ENCODE measurements at places on chromosomes 6 and 20.

- DNase-seq = no peak
Observed at GRCh38 chr6:125057392-125058246, 95.4 kb downstream of the RNF217 start.

DNA sequence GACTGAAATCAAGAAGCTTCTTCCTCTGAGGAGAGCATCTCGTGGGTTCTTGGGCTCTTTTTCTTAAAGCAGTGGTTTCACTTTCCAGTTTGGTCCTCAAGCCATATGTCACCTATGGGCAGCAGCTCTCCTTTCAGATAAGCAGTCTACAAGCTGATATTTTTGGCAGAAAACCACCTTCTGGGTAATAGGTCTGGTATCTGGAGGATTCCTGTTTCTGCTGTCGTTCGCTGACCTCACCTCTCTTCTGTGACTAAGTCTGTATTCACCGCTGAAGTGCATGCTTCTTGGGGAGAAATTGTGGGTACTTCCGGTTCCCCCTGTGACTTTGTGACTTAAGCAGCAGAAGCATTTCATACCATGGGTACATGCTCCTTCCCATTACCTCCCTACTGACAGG lies 193.6 kb downstream of the EDN1 start:
- peak; percentile 72 for DNase-seq

- DNase-seq = no peak
Observed at GRCh38 chr6:110938171-110938570, 20.3 kb upstream of the GTF3C6 start.

- DNase-seq = no peak
Observed at GRCh38 chr6:91782802-91783201, 1195.9 kb upstream of the MAP3K7 start.

DNA sequence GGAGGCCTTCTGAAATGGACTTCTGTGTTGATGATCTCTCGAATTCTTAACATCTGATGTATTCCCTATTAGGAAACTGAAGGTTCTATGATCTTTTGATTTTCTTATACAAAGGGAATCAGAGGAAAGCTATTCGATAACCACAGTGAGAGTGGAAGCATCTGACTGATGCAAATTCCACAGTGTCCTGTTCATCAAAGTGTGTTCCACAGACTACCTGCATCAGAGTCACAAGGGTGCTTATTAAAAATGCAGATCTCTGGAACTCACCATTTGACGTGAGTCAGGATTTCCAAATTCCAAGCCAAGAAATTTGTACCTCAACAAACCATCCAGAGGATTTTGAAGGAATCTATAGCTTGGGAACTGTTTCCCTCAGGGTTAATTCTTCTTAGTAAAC lies 4.4 kb upstream of the MEP1A start:
- no peak for DNase-seq

DNA sequence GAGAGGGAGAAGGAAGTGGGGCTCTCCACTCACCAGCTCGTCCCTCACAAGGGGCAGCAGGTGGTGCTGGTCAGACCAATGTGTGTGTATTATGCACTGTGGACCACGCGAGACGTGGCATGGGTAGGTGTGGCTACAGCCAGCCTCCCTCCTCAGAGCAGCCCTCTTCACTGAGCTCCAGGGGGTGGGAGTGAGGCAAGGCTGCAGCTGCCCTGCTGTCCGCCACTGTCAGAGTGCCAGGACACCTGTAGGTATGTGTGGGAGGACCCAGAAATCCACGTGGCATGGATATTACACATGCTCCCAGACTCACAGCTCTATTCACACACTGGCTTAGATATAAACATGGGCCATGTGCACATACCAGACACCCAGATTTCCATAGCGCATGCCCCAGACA lies 90.3 kb downstream of the VEGFA start:
- DNase-seq = no peak

DNA sequence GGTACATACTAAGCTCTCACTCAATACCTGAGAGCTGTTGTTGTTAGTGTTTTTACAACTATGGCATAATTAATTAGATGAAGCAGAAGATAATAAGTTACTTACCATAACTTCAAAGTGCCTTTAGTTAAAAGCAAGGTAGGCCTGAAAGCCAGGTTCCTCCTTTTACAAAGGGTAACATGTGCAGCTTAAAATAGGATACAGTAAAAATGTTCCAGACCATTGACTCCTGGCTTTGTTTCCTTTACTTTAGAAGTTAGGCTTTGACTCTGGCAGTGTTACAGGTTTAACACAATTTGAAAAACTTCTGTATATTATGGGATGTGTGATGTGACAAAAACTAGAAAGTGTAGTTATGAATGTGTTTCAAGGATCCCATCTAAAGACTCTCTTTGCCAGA lies 522.5 kb downstream of the EPM2A start:
- DNase-seq = no peak

DNA sequence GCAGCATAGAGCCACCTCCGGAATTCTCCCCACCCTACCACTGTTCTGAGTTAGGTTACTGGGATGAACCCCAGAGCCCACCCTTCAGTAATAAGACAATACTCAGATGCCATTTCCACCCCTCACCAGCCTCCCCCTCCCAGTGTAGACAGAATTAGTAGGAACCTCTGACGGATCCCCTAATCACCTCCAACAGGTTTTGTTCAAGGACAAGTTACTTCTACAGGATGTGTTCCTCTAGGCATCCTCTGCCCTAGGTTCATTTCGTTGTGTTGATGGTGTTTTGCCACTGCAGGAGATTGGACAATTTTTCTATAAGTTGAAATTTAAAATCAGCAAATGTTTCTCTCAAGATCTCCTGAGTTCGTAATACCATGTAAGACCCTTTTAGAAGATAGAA lies 22.8 kb downstream of the PLEKHG1 start:
- no peak for DNase-seq

DNA sequence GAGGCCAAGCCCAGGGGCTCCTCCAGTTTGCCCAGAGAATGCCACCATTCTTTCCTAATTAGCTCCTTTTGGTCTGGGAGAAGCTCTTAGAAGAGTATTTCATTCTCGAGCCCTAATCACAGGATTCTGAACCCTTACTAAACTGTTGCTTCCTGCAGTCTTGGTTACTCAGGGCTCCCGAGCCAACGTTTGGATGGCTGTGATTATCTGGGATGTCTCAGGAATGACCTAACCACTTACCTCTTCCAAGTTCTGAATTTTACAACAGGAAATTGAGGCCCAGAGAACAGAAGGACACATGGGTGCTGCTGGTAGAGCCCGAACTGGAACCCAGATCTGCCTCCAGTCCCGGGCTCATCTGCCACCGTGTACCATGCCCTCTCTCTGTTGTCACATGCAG lies 22.2 kb upstream of the PNPLA1 start:
- DNase-seq = no peak

DNA sequence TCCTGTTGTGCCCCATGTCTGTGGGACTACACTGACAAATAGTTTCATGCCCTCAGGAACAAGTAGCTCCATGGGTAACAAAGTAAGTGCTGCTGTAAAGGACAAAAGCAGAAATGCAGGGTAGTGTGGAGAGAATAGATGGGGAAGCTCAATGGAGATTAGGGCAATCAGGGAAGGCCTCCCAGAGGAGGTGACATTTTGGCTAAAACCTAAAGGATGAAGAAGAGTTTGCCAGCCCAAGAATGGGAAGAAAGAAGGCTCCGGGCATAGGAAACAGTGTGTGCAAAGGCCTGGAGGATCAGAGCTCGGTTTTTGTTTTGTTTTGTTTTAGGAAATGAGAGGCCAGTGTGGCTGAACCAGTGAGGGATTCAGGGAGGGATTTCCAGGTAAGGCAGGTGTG lies 43.6 kb upstream of the FAM83D start:
- DNase-seq = no peak

DNA sequence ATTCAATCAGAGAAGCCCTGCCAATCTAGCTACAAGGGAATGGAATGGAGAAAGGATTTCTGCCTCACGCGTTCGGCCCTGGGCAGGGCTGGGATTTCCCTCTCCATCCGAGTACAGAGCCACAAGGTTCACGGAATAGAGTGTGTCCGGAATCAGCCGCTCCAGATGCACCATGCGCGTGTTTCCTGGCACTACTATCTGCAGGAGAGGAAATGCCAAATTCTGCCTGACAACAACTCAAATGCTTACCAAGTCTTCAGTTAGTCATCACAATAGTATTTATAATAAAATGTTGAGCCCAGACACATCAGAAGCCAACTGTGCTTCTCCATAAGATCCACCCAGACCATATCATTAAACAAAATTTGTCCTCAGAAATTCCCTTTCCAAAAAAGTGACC lies 75.1 kb downstream of the COL12A1 start:
- DNase-seq = peak; percentile 17

DNA sequence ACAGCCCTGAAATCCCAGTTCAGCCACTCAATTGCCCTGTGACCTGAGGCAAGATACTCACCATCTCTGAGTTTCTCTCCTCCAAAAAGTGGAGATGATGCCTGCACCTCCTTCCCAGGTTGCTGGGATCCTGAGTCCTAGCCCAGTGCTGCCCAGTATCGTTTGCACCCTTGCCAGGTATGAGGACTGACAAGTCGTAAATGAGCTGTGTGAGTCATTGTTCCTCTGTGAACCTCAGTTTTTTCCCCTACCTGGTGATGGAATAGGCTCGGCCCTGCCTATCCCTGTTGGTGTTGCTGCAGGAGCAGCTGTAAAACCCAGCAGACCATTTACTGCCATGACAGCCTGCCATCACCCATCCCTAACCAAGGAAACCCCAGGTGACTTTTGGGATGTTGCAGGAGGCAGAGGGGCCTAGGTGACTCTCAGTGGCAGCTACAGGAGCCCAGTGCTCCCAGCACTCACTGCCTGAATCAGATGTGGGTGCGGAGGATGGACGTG lies 229.3 kb downstream of the SYNDIG1 start:
- no peak for DNase-seq

- DNase-seq = peak; percentile 48
Observed at GRCh38 chr6:67717281-67717680, 917.8 kb upstream of the ADGRB3 start.

DNA sequence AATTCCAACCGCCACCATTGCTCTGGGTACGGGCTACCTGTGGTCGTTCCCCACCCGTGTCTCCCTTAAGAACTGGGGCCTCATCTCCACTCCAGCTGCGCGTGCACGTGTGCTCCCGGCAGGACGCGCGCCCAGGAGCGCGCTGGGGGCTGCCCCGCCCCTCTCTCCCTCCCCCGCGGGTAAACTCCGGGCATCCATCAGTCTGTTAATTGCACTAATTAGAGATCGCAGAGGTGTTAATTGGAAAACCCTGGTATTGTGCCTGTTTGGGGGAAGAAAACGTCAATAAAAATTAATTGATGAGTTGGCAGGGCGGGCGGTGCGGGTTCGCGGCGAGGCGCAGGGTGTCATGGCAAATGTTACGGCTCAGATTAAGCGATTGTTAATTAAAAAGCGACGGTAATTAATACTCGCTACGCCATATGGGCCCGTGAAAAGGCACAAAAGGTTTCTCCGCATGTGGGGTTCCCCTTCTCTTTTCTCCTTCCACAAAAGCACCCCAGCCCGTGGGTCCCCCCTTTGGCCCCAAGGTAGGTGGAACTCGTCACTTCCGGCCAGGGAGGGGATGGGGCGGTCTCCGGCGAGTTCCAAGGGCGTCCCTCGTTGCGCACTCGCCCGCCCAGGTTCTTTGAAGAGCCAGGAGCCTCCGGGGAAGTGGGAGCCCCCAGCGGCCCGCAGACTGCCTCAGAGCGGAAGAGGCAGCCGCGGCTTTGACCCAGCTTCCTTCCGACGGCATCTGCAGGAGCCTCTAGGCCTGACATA lies 14.4 kb downstream of the FOXP4 start:
- no peak for DNase-seq

- DNase-seq = no peak
Observed at GRCh38 chr6:8017276-8017701, 46.9 kb downstream of the BLOC1S5 start.

GRCh38 chr6:37200085-37200484 lies 30.1 kb downstream of the PIM1 start:
- no peak for DNase-seq

DNA sequence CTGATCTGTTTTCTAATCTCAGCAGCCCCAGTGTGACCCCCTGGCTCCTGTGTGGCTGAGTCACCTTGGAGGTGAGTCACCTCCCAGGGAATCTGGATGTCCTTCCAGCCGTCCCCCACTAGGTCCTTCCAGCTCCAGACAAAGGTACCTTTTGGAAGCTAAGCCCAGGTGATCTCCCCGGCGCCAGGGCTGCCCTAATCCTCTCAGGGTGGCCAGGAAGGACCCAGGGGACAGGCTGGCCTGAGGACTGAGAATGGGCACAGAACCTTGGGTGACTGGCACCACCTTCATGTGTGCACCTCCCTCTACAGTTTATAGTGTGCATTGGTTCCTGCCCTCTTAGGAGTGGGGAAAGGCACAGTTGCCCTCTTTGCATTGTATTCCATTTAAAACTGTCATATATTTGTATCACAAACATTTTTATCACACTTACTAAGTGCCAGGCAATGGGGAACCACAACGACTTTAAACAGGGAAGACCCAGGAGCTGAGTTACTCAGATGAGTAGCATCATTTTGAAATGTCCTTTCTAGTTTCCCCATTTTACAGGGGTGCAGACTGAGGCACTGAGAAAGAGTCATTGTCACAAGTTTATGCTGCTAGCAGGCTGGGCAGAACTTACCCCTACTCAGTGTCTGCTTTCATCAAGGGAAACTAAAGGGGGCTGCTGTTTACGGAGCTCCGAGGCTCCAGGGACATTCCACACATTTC lies 2.6 kb upstream of the BPIFB4 start:
- DNase-seq = peak; percentile 7

DNA sequence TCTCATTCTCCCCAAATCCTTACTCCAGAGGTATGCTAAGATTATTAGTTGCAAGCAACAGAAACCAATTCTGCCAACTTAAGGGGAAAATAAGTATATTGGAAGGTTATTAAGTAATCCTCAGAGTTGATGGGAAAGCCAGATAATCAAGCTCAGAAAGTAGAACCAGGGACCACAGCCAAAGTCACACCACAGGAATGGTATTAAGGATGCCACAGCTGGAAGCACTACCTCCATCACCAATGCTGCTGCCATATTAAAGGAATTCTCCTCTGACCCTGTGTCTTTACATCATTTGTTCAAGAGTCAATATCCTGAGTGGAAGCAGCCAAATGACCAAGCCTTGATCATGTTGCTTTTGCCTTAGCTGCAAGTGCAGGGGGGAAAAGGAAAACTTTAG lies 9.9 kb downstream of the PROCR start:
- DNase-seq = no peak

DNA sequence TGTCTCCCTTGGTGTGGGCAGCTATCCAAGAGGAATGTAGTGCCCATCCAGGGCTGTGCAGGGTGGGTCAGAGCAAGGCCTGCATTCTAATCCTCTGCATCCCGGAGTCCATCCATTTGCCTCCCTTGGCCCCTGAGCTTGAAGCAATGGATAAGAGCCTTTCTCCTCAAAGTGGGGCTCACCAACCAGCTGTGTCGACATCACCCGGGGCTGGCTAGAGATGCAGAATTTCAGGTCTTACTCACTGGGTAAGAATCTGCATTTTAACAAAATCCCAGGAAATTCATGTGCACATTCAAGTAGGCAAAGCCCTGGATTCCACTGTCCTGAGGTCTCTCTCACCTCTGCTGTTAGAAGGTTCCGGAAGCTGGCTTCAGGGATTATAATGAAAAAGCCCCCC lies 95.3 kb downstream of the MDGA1 start:
- DNase-seq = peak; percentile 59

DNA sequence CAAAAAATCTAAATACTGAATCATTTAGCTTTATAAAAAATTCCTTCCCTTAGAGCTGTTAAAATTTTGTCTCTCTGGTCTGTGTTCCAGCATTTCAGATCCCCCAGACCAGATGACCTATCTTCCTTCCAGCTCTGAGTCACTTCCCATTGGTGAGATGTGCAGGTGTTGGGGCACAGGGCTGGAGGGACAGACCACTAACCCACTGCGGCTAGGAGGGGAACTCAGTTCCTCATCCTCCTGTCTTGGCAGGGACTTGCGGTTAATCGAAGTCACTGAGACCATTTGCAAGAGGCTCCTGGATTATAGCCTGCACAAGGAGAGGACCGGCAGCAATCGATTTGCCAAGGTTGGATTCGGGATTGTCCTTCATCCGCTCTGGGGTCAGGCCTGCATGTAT lies 6.0 kb downstream of the CNPY3 start:
- no peak for DNase-seq
